SK-N-DZ (cell line): ENCODE measurements at places on chromosomes 5 and 9.

- no peak for DNase-seq
Measured at GRCh38 chr5:92633176-92633575, 947.8 kb downstream of the NR2F1-AS1 start.

GRCh38 chr9:34158362-34158869, 20.4 kb upstream of the UBAP1 start:
- no peak for DNase-seq

GRCh38 chr5:1207555-1207954, 6.2 kb downstream of the SLC6A19 start:
- no peak for DNase-seq

DNA sequence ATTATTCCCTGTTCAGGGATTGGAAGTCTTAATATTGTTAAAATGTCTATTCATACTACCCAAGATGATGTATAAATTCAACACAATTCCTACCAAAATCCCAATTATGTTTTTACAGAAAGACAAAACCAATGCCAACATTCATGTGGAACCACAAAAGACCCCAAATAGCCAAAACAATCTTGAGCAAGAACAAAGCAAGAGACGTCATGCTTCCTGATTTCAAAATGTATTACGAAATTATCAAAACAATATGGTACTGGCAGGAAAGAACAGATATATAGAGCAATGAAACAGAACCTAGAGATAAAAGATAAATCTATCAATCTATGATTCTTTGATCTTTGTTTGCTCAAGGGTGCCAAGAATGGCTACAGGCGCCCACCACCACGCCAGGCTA, 237.9 kb downstream of the TAF11L14 start:
- no peak for DNase-seq

GRCh38 chr5:2135833-2136232, 253.1 kb upstream of the IRX4 start:
- no peak for DNase-seq

- peak; percentile 20 for DNase-seq
Measured at GRCh38 chr9:91734371-91734981, 215.6 kb downstream of the ROR2 start.

- no peak for DNase-seq
Measured at GRCh38 chr9:87944096-87944495, 26.3 kb downstream of the SPATA31C1 start.

- peak; percentile 71 for DNase-seq
Measured at GRCh38 chr5:91556-92263, at the start of gene PLEKHG4B. PLEKHG4B (plus strand) TSS chr5:92168; CDS start chr5:92232, 64 bp downstream.
